ENCODE measurements at places on chromosomes 13 and 19.
A peak's percentile ranks its signal among the peaks of the same experiment; 100 is the strongest.

DNA sequence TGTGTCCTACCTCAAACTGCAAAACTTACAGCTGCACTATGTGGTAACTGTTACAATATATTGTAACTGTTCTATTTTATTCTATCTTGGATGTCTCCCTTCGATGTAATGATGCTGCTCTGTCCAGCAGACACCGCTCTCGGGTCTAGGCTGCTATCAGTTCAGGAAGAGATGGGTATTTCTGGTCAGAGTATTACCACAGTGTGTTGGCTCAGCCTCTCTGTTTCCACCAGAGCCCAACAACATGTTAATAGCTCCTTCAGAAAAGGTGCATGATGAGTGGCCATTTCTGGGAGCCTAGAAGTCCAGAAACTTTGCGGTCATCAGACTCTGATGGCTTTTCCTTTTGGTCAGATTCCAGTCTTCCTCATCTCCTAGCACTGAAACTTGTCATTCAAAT, 35.9 kb upstream of the IGFL1 start:
- no peak for DNase-seq

- no peak for DNase-seq
Measured at GRCh38 chr13:21008026-21008425, 53.4 kb downstream of the LATS2 start.

GRCh38 chr13:100231176-100231575, 142.3 kb downstream of the PCCA start:
- no peak for DNase-seq

DNA sequence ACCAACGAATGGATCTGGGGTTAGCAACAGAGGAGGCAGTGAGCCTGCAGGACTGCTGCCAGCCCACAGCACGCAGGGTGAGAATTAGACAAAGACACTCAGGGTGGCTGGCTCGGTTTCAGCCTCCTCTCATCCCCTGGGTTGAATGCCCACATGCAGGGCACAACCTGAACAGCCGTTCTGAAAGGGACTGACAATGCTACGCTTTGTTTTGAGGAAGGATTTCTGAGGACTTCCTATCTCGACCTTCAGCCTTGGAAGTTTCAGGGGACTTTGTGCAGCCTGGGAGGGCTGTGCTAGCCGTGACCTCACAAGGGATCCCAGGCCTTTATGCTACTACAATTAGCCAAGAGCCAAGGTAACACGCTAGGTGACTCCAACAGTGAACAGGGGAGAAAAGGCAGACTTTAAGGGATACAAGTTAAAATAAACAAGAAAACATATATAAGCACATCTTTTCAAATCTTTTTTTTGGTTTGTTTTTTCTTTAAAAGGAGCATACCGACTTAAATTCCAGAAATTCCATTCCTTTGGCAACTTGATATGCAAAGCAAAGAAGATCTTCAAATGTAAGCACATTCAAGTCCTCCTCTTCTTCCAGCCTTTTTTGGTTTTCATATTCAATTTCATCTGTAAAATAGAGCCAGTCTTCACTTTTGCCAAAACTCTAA, 34.5 kb upstream of the URAD start:
- no peak for DNase-seq

DNA sequence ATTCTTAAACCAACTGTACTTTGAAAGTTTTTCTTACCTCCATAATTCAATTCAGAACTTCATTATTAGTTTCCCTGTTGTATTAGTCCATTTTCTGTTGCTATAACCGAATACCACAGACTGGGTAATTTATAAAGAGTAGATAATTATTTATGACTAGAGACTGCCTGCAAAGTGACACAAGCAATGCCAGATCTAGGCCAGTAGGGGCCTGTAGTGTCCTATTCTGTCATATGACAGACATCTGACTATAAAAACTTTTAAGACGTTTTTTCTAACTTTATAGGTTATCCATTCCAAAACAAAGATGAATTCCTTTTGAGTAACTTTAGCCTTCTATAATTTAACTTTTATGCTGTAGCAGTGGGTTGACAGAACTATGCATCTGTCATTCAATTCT, 2783.8 kb downstream of the PCDH9 start:
- peak; percentile 43 for DNase-seq

DNA sequence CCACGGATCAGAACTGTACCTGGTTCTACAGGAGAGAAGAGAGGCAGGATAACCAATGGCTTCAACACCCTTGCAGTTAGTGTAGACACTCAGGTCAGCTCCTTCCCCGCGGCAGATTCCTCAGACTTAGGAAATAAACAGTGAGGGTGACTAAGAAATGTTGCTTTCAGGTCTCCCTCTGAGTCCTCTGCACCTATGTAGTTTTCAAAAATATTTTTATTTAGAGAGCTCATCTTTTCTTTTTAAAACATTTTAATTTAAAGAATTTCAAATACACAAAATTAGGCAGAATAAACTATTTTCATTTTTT, 195.2 kb downstream of the KLF12 start:
- no peak for DNase-seq

DNA sequence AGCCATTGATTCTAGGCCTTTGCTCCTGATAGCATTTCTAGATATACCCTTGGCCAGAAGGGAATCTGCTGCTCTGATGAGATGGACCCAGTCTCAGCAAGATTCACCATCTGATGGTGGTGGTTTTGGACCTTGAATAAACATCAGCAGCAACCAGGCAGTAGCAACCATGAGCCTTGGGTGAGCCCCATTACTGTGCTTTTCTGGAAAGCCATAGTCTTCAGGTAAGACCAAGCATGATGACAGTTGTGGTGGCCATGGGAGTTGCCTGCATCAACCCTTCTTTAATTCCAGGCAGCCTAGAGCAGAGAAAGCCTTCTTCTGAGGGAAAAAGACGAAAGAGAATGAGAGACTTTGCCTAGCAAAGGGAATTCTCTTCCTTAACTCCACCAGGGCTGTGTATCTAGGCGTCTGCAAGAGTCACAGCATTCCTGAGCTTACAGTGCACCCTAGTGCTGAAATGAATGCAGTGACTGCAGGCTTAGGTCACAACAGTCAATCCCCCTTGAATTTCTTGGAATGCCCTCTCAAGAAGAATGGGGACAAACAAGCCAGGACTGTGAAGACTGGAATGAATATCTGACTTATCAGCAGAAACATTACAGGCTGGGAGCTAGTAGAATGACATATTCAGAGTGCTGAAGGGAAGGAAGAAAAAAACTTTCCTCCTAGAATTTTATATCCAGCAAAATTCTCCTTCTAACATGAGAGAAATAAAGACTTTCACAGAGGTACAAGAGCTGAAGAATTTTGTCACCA, 942.4 kb upstream of the PCDH20 start:
- DNase-seq = peak; percentile 82

- DNase-seq = no peak
Measured at GRCh38 chr19:33595783-33596182, 26.0 kb upstream of the CHST8 start.

- DNase-seq = no peak
Measured at GRCh38 chr19:19006213-19006612, 27.1 kb downstream of the SUGP2 start.

- DNase-seq = peak; percentile 95
Measured at GRCh38 chr19:6828698-6829633, 56.5 kb downstream of the VAV1 start.

Measured in NAMALWA (cell line).